ENCODE measurements at places on chromosomes 1 and 21.

GRCh38 chr1:35544976-35545375 is 12.2 kb downstream of the KIAA0319L start:
- peak; percentile 70 for DNase-seq

DNA sequence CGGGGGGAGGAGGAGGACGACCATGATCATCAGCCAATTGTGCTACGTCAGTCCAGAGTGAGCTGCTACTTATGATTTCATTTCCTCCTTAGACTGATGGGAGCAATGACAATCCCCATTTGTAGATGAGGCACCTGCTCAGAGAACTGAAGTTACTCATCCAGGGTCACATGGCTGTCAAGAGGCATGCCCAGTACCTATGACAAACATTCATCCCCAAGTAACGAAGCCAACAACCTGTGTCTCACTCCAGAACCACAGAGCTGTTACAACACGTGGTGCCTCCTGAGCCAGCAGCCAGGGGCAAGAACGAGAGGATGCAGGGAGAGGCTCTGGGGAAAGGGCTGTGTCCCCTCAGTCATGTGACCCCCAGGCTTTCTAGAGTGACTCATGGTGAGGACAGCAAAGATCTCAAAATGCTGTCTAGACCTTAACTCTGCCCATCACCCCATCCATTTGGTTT is 93.6 kb downstream of the SIM2 start:
- no peak for DNase-seq

- no peak for DNase-seq
Measured at GRCh38 chr1:85344256-85344694, 67.8 kb upstream of the BCL10 start.

- DNase-seq: no peak
Measured at GRCh38 chr1:73009938-73010337, 727.6 kb upstream of the NEGR1 start.

GRCh38 chr21:45154511-45155508 is 80.4 kb downstream of the ADARB1 start:
- peak; percentile 46 for DNase-seq

GRCh38 chr1:156376958-156377919 is 8.2 kb downstream of the RHBG start:
- no peak for DNase-seq

GRCh38 chr1:36988321-36988720 is 46.0 kb downstream of the GRIK3 start:
- DNase-seq: no peak

GRCh38 chr1:33041026-33041425 is 4.3 kb upstream of the AK2 start:
- no peak for DNase-seq

DNA sequence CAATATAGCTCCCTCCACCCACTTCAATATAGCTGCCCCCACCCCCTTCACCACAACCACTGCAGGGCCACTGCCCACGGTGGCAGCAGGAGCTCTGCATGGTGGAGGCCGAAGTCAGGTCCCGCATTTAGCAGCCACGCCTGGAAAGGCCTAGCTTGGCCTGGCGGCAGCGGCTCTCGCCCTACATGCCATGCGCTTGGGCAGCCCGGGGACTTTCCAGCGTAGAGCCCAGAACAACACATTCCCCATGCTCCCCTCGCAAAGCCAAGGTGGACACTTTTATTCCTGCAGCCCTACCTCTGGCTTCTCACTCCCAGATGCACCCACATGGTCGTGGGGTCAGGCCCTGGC is 37.1 kb downstream of the LHX4 start:
- DNase-seq: no peak

DNA sequence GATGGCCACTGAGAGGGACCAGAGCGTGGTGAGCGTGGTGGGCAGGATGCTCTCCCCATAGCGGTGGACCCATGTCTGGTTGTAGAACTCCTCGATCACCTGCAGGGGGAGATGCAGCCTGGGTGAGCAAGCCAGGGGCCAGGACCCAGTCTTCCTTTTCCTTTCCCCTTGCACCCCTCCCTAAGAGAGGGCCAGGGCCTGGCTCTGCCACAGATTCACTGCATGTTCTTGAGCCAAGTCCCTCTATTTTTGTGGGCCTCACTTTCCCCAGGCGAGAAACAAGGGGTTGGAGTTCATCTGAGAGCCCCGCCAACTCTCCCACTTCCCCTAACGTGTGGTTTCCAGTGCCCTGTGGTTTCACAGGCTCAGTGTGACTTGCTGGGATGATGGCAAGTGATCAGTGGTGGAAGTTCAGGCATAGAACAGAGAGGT is 27.5 kb downstream of the SLC2A1 start:
- DNase-seq: peak; percentile 69

DNA sequence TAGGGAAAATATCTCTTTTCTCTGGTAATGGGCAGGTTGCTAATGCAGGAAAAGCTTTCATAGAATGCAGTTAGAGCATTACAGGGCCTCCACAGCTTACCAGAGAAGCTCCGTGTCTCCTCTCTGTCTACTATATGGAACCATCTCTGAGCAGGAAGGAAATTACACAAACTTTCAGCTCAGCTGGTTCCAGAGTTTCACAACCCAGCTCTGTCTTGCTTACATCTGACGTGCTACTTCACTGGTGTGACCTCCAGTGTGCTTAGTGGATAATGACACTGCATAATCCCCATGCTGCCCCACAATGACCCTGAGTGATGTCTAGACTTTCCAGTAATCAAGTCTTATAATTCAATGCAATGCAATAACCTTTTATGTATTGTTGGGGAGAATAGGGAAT is 4.3 kb upstream of the FGGY start:
- DNase-seq: peak; percentile 29

GRCh38 chr1:10765734-10766478 is 30.5 kb downstream of the CASZ1 start:
- DNase-seq: no peak

DNA sequence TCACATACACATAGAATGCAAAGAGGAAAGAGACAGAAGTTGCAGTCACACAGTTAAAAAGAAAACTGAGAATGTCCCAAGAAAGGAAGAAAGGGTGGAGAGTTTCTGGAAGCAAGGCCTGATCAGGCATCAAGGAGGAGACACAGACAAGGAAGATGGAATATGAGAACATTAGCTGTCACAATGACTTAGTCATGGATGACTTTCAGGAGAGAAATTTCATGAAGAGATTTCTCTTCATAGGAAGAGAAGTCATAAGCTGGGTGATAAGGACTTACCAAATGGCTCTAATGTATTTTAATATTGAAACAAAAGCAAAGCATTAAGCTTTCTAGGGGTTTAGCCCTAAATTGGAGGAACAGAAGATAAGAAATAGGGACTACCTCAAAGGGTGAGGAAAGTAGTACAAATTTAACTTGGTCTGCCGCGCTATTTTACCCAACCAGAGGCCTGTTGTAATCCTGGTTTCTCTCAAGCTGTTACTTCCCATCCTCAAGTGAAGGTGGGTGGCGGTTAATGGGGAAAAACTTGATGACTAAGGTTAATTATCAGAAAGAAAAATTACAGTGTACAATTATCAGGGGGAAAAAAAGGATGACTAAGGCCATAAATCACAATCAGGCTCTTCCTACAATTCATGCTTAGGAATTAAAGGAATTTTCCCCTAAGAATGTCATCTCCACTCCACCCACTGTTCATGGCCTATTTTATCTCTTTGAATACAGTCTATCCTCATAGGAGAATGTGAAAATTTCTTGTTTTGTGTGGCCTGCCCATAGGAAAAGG is 93.9 kb upstream of the ADGRL2 start:
- DNase-seq: no peak

DNA sequence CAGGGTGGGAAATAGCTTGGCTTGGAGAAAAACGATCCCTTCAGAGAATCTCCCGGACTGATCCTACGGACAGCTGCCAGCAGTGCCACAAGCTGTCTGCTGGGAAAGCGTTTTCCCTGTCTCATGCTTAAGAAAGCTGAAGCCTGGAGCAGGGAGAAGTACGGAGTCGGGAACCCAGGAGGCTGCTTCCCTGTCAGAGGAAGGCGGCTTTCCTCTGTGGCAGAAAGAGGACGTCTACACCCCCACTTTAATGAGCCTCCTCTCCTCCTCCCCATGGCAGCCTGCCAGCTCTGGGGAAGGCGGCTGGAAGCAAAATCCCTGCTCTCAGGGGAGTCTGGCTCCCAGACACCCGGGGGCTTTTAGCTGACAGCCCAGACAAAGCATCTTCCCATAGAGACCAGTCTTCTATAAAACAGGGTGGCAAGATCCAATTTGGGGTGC is 7.3 kb downstream of the KIF21B start:
- DNase-seq: no peak

GRCh38 chr1:247112479-247112781 is 8.3 kb upstream of the ZNF669 start:
- DNase-seq: no peak

DNA sequence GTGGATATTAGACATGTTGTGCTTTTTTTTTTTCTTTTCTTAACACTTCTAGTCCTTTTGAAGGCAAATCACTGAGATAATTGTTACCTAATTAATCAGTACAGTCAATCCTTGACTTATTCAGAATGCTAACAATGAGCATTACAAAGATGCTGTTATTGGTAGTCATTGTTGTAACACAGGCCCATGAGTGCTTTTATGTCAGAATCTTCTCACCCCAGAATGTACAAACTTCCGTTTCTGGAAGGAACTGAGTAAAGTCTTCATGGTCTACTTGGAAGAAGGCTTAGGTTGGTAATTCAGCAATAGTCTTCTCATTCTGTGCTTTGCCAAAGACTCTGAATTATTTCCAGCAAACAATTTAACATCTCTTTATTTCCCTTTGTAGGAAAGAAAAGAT is 3.1 kb downstream of the KCNK1 start:
- no peak for DNase-seq
